Esophagus squamous epithelium (tissue), 5 donors: ENCODE measurements at places on chromosomes 3 and 15.
A peak's percentile ranks its signal among the peaks of the same experiment; 100 is the strongest.

DNA sequence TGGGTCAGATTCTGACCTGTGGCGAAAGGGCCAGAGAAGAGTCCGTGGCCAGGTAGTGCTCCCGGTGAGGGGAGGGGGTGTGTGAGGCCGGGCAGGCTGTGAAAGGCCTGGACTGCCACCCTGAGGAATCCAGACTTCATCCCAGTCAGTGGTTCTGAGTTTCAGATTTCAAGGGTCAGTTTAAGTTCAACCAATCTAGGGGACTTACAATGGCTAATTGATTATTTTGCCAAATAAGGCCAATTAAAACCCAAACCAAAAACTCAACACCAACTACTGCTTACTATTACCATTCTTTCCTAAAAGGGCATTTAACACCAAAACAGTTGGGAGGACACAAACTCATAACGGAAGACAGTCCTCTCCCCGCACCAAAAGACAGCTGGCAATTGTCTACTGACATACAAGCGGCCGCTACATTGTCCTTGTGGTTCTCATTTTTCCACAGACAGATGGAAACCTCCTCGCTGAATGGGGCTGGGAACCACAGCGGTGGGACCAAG, 30.5 kb downstream of the TMEM44 start:
- DNase-seq: no peak

DNA sequence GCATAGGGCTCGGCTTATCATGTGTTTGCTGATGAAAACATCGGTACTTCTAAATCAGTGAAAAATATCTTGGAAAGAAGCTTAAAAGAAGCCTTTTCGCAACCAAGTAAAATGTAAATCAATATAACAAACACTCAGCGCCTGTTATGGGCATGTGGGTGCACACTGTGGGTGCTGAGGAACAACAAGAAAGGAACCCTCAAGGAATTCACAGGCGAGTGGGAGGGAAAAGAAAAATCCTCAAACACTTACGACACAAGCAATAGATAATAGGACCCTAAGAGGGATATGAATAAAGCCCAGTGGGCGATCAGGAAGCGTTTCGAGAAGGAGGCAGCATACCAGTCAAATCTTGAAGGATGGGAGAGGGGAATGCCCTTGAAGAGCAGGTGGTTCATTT, 21.9 kb downstream of the GLDN start:
- DNase-seq: no peak

- no peak for DNase-seq
Measured at GRCh38 chr3:102301155-102301880, 133.5 kb upstream of the ZPLD1 start.

DNA sequence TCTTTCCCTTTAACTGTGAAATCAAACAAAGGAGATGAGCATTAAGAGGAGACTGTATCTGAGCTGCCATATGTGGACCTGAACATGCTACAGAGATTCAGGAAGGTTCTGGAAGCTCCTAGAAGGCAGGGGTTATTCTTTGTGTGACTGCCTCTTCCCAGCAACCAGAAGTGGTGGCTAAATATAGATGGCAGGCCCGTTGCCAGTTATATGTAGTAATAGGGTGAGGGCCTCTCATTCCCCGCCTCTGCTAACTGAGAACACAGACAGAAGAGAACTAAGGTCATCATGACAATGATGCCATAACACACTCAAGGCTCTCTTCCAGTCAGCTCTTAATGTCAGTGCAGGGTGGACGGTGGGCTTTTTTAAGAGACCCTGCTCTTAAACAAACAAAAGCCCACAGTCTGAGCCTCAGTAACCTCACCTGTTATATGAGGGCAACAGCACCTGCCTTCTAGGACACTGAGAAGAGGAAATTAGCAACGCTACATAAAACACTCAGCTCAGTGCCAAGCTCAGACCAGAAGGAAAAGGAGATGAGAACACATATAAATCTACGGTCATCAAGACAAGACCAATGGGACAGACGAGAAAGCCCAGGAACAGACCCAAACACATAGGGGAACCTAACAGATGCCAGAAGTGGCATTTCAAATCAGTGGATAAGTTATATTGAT, 22.3 kb downstream of the CFAP92 start:
- DNase-seq: no peak

- no peak for DNase-seq
Measured at GRCh38 chr15:61226361-61227256, 2.5 kb downstream of the RORA start.

DNA sequence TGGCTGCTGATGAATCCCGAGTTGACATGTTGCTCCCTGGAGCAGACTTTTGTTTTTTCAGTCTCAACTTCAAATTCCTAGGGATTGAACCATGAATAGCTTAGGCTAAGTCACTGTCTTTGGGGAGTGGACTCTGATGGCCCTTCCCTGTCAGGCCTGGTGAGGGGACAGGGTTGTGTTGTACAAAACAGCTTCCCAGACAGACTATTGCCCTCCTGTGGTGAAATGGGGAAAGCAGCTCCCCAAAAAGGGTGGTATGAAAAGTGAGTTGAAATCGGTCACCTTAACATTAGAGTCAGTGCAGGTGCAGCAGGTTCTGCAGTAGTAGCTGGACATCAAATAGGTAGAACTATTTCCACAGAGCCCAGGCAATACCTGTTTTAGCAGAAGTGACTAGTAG, 775.6 kb downstream of the ROBO2 start:
- no peak for DNase-seq

GRCh38 chr15:42153874-42154211, 2.6 kb downstream of the PLA2G4F start:
- DNase-seq: no peak

DNA sequence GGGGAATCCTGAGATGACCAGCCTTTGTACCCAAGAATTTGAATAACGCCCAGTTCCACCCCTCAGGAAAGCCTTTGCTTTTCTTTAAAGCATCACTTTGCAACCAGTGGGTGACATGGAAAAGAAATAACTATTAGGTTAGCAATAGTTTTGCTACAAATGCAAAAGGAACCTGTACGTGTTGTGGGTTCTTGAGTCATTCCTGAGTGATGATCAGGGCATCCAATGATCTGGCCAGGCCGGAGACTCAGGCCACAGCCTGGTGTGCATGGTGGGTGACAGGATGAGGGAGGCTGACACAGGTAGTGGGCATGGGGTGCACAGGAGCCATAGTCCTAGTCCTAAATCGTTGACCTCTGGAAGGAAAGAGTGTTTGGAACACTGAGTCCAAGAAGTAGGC, 321.4 kb upstream of the IL12A start:
- DNase-seq: no peak

GRCh38 chr3:184314700-184315542, 515 bp downstream of the EIF4G1 start:
- peak; percentile 45 for DNase-seq

GRCh38 chr3:853489-853888, 239.3 kb upstream of the CNTN6 start:
- no peak for DNase-seq

DNA sequence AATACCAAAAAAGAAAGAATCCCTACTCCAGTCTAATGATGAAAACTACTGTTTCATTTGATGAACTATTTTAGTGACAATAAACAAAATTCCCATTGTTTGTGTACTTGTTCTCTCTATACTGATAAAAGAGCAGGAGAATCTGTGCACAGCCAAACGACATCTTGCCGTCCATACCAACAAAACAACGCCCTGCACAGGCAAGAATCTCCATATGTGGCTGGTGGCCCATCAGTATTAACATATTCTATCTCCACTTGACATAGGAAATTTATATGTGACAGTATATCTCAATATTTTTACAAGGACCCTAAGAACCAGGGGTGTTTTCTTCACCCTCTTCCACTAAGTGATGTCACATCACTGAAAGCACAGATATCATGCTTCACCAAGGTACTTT, 279.5 kb downstream of the ULK4 start:
- DNase-seq: no peak

- no peak for DNase-seq
Measured at GRCh38 chr3:46955157-46955556, 21.4 kb downstream of the CCDC12 start.

- no peak for DNase-seq
Measured at GRCh38 chr15:98009169-98009568, 48.7 kb downstream of the ARRDC4 start.

- DNase-seq: no peak
Measured at GRCh38 chr3:127800508-127800907, 21.8 kb downstream of the MGLL start.

- DNase-seq: no peak
Measured at GRCh38 chr15:75114327-75114726, 87.4 kb upstream of the C15orf39 start.

- no peak for DNase-seq
Measured at GRCh38 chr3:25582242-25582641, 82.5 kb downstream of the TOP2B start.

DNA sequence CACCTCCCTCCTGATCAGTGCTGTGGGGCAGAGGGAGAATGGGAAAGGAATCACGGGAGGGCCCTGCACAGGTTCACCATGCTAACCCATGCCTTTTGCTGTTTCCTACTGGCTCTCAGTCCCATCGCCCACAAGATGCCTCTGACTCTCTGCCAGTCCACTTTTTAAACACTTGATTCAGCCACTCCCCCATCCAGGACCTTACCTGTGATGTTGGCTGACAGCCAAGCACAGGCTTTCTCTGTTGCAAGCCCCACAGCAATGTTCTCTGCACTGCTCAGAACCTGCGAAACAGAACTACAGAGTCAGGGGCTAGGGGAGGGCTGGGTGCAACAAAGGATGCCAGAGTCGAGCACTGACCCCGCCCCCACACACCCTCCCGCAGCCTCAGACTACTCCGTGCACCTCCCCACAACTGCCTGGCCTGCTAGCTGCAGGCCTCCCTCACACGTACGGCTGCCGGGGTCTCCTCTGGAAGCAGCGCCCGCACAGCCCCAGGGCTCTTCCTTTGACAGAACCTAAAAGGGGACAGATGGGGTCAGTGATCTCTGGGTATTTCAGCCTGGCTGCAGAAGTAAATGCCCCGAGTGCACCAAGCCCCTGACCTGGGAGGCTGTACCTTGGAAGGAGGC, 9.1 kb downstream of the CDAN1 start:
- DNase-seq: no peak

DNA sequence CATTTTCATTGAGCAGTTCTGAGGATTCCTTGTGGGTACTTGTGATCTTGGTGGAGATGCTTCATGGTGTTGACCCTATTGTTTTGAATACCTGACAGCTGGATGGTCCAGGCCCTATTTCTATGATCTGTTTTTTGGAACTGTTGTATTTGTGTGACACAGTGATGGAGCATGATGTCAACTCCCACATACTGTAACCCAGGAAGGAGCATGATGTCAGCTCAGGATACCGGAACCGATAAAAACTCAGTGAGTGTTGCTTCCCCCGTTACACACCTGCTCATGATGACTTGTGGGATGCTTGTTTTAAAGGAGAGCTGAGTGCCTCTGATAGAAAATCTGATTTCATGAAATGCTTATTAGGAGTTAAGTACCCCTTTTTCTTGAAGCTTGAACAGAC, 45.1 kb downstream of the ZBTB38 start:
- DNase-seq: no peak

- no peak for DNase-seq
Measured at GRCh38 chr3:197371591-197372046, 73.2 kb upstream of the DLG1 start.

DNA sequence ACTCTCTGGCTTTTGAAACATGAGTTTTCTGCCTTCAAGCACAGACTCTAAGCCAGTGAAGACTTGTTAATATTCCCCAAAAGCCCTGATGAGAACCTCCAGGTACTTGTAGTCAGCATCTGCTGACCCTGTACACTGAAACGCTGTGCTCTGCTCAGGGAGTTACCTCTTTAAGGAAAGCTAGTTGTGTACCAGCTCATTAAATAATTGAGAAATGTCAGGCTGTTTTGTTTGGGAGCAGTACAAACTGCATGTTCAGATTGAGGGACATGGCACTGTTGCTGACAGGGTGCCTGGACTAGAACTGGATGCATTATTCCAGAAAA, 21.7 kb downstream of the UPK1B start:
- no peak for DNase-seq

DNA sequence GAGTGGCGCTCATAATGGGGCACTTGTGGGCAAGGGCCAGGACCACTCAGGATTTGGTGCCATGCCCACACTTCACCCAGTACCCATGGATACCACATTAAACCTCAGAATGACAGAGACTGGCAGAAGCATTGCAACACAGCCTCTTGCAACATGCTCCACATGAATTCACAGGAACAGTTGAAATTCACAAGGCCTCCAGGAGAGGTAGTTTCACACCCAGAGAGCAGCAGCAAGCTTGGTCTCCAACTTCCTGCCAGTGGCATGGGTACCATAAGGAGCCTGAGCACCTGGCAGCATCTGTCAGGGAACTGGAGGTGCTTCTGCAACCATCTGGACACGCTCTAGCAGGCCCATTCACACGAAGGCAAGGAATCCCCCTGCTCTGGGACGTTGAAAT, 101.0 kb downstream of the OSBPL10 start:
- no peak for DNase-seq
